Transverse colon (tissue), 4 donors: ENCODE measurements at places on chromosomes 16 and 17.

DNA sequence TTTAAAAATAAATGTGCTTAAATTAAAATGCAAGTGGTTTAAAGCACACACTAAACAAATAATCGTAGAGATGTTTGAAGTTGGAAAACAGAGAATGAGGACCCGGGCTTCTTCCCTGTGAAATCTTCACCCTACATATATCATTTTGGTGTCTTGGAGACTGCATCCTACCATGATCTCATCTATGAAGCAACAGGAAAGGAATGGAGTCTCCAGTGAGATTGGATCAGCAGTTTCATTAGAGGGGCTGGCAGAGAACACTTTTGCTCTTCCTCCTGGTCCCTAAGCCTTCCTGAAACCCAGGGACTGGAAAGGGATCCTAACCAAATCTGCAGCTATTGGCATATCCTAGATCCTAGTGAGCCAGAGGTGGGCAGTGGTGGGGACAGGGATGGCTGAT is 85.0 kb downstream of the GRIN2A start:
- no peak for DNase-seq

- DNase-seq: no peak
Observed at GRCh38 chr17:42849451-42850181, 1.4 kb upstream of the AOC3 start.

DNA sequence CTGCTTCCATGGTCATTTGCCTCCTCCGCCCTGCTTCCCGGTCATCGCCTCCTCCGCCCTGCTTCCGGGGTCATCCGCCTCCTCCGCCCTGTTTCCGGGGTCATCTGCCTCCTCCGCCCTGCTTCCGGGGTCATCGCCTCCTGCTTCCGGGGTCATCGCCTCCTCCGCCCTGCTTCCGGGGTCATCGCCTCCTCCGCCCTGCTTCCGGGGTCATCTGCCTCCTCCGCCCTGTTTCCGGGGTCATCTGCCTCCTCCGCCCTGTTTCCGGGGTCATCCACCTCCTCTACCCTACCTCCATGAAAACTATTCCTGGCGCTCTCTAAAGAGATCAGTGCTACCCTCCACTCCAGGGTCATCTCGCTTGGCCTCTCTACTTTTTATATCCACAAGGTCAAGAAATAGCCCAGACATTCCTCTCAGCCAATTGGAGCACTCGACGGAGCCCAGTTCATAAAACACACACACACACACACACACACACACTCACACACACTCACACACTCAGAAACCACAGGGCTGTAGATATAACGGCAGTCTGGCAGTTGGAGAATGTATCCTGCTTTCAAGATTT is 44.8 kb downstream of the TRARG1 start:
- no peak for DNase-seq

DNA sequence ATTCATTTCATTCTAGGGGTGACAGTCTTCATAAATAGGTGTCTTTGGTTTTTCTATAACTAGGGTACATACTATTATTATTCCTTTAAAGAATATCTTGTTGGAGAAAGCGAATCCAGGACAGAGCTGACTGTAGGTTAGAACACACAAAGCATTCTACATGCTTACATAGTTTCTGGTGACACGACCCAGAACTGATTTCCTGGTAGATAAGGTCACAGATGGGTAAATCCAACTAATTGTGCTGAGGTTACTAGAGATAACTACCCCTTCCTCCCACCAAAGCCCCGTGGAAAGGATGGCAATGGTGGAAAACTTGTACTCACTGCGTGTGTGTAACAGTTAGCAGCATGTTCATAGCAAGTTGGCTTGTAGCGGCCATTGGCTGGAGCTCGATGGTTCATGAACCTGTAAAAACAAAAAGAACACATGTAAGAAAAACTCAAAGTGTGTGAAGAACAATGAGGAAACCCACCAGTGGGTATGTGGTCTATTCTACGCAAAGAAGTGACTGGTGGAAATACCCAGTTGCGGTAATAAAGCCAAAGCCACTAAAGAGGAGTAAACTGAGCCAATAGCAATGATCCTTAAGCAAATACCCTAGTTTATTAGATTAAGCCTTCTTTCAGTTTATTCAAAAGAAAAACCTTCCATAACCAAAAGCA is 7.7 kb downstream of the MMD start:
- DNase-seq: no peak

- peak; percentile 75 for DNase-seq
Observed at GRCh38 chr17:72614871-72615626, 477.4 kb downstream of the SLC39A11 start.

DNA sequence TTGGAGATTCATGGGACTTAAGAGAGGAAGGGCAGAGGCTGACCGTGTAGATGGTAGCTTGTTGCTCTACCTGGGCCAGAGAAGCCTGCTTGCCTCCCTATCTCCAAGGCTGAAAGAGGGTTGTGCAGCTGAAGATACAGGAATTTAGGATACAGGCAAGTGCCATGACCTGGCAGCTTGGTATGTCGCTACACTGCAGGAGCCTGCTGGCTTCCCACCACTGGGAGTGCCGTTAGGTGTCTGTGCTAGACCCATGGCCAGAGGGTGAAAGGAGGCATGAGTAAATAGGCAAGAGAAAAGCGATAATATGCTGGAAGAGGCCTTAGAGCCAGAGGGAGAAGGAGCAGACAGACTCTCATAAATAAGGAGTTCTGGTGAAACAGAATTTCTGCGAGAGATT is 10.6 kb downstream of the NAA60 start:
- DNase-seq: no peak

DNA sequence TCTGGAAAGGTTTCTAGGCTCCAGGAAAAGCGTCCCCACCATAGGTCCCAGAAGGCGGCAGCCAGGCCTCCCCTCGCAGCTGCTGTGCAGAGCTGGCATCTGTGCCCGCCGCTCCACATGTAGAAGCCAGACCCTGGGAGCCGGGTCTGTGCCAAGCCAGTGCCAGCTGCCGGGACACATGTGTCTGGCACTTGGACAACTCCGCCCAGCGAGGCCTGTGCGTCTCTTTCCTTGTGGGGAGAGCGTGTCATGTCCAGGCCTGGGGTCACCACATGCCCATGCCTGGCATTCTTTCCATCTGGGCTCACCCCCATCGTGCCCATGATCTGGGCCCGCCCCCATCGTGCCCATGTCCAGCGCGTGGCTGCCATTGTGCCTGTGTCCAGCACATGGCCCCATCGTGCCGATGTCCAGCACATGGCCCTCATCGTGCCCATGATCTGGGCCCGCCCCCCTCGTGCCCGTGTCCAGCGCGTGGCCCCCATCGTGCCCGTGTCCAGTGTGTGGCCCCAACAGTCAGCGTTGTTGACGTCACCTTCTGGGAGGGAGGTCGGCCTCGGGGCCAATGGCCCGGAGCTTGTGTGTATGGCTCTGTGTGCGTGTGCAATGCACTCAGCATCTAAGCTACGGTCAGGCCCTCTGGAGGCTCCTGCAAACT is 13.3 kb upstream of the ACSF3 start:
- DNase-seq: no peak

DNA sequence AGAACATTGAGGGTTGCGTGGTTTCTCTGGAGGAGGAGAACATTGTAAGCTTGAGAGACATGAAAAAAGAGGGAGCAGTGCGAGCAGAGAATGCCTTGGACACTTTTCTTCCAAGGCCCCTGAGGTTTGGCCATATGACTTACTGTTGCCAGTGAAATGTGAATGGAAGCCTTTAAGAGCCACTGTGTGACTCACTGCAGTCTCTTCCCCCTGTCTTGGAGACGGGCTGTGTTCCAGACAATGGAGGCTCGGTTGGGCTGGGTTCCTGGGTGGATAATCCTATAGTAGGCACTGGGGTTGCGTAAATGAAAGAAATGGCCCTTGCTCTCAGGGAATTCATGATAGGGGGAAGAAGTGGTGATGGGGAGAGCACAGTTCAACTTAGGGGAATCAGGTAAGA is 75.5 kb downstream of the SHISA9 start:
- no peak for DNase-seq

DNA sequence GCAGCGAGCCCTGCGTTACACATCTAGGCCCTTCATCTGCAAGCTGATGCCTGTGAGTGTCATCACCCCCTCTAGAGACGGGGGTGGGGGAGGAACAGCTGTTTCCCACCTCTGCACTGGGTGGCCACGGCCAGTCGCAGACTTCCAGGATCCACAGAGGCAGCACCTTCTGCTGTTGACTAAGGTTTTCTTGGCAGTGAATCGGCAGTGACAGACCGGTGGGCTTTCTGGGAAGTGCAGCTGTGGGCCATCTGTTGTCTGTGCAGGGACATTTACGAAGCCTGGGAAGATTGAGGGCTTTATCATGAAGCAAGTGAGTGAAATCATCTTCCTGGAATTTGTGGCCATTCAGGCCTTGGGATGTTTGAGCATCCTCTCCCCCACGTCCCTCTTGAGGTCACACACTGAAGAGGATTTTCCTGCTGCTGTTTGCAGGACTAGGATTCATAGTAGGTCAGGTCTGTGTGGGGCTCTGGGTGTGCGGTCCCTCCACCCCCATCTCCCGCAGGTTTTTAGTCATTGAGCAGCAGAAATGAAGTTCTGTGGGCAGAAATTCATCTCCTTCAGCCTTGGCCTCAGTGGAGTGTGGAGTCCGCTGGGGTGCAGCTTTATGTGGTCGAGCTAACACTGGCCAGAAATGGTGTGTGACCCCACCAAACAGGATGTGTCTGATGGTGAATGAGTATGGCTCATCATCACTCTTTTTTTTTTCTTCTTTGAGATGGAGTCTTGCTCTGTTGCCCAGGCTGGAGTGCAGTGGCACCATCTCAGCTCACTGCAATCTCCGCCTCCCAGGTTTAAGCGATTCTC is 12.0 kb downstream of the PGS1 start:
- DNase-seq: no peak

GRCh38 chr17:29364691-29365090 is 25.5 kb upstream of the TAOK1 start:
- DNase-seq: no peak

DNA sequence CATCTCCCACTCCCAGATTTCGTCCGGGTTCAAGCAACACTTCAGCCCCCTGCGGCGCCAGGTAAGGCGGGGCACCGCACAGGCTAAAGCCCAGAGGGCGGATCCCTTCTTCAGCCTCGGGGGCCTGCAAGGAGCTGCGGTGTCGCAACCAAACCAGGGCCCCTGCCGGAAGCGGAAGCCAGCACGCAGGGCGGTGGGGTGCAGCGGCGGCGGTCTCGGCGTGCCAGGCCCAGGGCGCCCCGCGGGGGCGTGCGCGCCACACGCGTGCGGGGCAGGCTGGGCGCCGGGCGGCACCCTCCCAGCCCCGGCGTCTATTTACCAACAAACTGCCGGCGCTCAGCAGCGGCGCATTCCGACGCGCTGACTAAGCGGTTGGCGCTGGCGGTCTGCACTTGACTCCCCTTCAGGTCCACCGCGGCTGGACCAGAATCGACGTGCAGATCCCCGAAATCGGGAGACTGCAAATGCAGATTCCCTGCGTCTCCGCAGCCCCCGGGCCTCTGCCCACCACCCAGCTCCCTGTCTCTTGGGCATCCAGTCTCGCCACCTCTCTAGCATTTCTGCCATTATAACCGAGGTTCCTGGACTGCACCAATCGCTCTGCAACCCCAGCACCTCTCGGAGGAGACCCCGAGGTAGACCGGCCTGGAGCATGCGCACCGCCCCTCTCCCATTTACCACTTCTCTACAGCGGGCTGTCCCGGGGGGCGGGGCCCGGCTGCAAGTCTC is 421 bp upstream of the DLX4 start:
- DNase-seq: peak; percentile 63

- peak; percentile 59 for DNase-seq
Observed at GRCh38 chr17:9244066-9245052, 223.0 kb downstream of the NTN1 start.

GRCh38 chr17:79031996-79032875 is 8.3 kb downstream of the C1QTNF1 start:
- DNase-seq: no peak

DNA sequence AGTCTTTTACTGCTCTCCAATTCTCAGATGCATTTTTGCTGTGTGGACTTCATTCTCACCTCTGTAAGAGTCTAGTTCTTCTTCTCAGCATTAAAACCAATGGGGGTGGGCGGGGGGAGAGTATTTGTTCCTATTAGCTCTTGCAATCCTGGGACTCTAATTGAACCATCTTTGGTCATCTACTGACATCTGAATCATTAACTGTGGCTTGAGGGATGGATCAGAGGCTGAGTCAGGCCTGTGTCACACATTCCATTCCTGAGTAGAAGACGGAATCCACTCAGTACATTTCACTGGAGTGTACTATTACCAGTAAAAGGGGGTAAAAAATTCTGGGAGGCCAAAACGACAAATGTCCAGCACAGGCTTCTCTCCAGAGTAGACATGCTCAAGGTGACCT is 12.8 kb upstream of the ZNF23 start:
- no peak for DNase-seq

- DNase-seq: peak; percentile 85
Observed at GRCh38 chr17:78112518-78113471, 15.8 kb downstream of the TMC6 start.

DNA sequence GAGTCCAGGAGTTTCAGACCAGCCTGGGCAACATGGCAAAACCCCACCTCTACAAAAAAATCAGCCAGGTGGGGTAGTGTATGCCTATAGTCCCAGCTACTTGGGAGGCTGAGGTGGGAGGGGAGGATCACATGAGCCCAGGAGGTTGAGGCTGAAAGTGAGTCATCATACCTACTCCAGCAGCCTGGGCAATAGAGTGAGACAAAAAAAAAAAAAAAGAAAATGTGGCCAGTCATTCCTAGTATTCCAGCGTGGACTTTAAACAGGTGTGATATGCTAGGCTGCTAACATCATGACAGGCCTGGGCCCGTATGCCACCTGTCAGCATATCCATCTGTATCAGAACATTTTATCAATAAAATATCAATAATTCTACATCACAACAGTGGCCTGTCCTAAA is 143.3 kb downstream of the AATF start:
- DNase-seq: peak; percentile 37

DNA sequence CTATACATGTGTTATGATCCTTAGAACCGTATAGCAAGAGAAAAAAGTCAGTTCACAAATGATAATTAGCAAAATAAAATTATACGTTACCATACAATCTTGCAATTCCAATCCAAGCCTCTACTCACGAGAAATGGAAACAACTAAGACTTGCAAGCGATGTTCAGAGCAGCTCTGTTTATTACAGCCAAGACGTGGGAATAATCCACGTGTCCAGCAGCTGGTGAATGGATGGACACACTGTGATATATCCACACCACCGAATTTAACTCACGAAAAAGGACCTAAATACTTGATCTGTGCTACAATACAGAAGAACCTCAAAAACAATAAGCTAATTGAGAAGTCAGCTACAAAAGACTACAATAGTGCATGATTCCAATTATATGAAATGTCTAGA is 88.1 kb downstream of the ADCY9 start:
- DNase-seq: no peak

- peak; percentile 14 for DNase-seq
Observed at GRCh38 chr17:46822388-46822921, 4.0 kb upstream of the WNT3 start.

DNA sequence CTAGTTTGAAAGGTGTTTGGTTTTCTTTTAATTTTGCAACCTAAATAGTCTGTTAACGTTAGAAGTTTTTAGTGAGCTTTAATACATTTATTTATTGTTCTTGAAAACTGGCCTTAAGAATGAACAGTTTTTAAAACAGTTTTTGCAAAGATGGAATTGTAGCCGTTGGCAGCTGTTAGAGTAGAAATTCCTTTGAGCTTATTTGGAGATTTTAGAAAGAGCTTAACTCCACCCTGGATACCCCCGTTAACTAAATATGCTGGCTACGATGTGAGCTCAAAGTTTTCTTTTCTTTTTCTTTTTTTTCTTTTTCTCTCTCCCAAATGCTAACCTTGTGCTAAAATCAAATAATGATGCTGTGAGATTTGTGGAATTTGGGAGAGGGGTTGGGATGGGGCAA is 75.2 kb downstream of the COX10 start:
- DNase-seq: no peak

GRCh38 chr17:79548116-79548515 is 62.7 kb downstream of the RBFOX3 start:
- DNase-seq: no peak
